ENCODE measurements at places on chromosomes 3 and 15.

- DNase-seq: no peak
These were observed 252.3 kb upstream of the ARRDC4 start for GRCh38 chr15:97708252-97708651.

DNA sequence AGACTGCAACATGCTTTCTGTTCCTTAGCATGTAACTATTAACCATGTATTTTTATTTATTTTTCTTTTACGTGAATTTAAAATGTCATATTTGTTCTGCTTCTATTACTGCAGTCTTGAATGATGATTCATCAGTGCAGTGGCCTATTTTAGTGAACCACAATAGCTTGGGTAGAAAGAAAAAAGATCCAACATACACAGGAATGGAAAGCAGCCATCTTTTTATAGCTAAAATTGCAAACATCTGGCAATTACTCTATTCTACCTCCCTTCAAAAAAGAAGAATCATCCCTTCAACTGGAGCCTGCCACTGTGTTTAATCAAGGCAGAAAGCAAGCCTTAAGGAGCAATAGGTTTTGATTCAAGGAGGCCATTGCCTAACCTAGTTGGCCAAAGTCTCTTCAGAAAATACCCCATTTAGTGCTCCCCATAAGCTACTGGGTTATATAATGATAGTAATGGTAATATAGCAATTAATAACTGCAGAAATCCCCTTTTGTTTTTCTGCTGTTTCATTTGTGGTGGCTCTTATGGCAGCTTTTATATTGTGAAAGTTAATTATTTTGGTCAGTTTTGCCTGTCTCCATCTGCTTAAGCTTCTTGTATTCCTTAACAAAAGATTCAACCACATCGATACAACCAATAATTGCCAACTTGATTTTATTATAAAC is 267.3 kb downstream of the LPP start:
- no peak for DNase-seq

GRCh38 chr3:58036293-58037032 is 28.2 kb downstream of the FLNB start:
- DNase-seq: no peak

GRCh38 chr3:196775938-196776337 is 36.3 kb downstream of the PAK2 start:
- no peak for DNase-seq

- peak; percentile 34 for DNase-seq
These were observed at the start of gene MINAR1 for GRCh38 chr15:79431636-79432344. Gene MINAR1 (plus strand): TSS chr15:79432336. CDS start chr15:79456148, 23,812 bp downstream.

- DNase-seq: no peak
These were observed 17.0 kb downstream of the SUCLG2 start for GRCh38 chr3:67637255-67637900.

DNA sequence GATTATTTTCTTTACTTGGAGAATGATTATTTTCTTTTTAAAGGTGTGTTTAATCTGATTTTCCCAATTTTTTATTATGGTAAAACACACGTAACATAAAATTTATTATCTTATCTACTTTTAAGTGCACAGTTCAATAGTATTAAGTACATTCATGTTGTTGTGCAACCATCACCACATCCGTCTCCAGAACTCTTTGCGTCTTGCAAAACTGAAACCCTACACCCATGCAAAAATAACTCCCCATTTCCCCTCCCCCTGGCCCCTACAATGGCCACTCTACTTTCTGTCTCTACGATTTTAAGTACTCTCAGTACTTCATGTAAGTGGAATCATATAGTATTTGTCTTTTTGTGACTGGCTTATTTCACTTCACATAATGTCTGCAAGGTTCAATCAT is 230.7 kb downstream of the SATB1 start:
- DNase-seq: no peak

DNA sequence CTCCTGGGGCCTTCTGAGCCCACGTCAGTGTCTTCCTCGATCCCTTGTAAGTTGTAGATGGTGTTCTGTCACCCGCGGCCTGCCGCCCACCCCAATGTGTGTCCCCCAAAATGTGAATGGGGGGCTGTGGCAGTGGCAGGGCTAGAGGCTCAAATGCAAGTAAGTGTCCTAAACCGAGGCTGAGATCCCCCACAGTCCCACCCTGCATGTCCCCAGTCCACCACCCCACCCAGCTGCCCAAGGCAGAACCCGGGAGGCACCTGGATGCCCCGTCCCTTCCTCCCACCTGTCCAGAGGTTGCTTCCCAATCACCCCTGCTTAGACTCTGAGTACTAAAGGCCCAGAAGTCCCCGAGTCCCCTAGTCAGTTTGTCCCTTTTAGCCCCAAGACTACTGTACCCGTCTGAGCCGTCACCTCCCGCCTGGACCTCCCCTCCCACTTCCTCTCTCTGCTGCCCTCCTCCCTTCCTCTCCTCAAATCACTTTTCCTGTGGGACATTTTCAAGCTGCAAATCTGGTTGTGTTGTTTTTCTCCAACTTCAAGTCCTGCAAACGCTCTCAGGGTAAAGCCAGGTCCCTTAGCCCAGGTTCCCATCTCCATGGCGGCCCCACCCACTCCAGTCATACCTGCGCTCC is 11.8 kb upstream of the PLXND1 start:
- peak; percentile 2 for DNase-seq

DNA sequence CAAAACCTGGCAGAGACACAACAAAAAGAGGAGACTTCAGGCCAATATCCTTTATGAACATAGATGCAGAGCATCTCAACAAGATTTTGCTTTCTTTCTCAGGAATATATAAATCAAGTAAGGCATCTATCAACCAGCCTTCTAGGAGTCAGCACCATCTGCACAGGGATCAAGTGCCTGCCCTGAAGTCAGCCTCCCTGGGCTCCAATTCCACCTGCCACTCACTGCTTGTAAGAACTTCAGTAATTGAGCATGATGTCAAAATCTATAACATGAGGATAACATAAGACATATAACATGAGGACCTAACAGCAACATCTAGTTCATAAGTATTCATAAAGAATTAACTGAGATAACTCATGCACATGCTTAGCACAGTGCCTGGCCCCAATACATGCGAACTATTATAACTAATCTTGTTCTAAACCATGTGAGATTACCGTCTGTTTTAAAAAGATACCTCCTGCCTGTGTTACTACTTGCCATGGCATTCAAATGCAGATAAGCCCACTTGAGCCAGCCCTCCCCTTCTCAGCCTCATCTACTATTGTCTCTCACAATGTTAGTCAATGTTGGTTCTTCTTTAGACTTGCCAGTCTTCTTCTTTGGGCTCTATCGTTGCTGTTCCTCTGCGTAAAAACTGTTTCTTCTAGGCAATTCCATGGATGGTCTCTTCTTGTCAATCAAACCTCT is 91.6 kb downstream of the PLD1 start:
- DNase-seq: no peak

DNA sequence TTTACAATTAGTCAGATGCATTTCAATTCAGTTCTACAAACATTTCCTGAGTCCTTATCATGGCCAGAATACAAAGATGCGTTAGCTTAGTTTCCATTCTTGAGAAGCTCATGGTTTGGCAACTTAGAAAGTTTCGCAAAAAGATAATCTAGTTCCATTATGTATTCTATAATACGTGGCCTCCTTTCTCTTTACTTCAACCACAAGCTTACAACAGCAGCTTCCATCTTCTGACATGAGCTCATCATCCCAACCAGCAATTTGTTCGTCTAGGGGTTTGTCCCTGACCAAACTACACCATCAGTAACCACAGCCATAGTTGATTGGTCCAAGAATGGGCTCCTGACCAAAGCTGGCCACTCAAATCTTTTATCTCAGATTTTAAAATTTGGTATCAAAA is 267.6 kb upstream of the TBC1D5 start:
- no peak for DNase-seq

- DNase-seq: no peak
These were observed 172.7 kb downstream of the SYNPR start for GRCh38 chr3:63450634-63451363.

GRCh38 chr3:101081999-101082398 is 88.8 kb upstream of the ABI3BP start:
- no peak for DNase-seq

- DNase-seq: peak; percentile 13
These were observed 210.4 kb downstream of the TP63 start for GRCh38 chr3:189841473-189842205.

DNA sequence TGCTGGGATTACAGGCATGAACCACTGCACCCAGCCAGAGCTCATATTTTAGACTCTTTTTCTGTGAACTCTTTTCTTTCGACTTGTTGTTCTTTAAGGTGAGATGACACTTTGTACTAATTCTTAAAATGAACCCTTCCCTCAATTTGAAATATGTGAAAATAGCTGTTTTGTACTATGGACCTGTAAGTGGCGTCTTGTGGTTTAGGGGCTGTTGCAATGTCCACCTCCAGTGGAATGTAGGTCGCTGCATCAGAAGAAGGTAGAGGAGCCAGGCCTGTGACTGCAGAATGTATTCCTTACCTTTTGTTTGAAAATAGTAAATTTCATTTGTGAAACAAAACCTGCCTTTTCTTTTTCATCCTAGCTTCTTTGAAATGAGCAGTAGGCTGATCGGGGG is 38.9 kb downstream of the FNDC3B start:
- no peak for DNase-seq

- no peak for DNase-seq
These were observed 443.1 kb upstream of the THRB start for GRCh38 chr3:24937780-24938179.

DNA sequence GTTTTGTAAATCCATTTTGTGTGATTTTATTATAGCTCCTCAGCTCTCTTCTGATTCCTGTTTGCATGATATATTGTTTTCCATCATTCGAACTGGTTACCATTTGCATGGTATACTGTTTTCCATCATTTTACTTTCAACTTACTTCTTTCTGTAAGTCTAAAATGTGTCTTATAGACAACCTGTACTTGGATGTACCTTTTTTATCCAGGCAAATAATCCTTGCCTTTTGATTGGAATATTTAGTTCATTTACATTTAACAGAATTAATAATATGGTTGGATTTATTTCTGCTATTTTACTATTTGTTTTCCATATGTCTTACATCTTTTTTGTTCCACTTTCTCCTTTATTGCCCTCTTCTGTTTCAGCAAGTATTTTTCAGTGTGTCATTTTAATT is 62.8 kb downstream of the CHD2 start:
- DNase-seq: no peak

DNA sequence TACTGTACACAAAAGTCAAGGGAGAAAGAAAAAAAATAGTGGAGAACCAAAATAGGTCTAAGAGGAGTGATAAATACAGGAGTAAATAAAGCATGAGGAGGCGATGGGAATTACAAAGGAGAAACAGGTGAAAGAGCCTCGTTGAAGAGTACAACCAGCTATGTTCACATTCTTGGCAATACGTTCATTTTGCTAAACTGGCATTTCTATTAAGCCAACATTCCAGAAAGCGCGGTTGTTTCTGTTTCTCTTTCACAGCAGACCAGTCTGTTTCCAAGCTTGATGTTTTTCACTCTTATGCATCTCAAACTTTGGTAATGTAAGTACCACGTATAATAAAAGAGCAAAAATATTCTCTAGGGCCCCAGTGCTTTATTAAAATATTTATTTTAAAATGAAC is 74.5 kb downstream of the NSUN3 start:
- DNase-seq: no peak

- no peak for DNase-seq
These were observed 88.2 kb downstream of the GMPS start for GRCh38 chr3:155958676-155959075.

DNA sequence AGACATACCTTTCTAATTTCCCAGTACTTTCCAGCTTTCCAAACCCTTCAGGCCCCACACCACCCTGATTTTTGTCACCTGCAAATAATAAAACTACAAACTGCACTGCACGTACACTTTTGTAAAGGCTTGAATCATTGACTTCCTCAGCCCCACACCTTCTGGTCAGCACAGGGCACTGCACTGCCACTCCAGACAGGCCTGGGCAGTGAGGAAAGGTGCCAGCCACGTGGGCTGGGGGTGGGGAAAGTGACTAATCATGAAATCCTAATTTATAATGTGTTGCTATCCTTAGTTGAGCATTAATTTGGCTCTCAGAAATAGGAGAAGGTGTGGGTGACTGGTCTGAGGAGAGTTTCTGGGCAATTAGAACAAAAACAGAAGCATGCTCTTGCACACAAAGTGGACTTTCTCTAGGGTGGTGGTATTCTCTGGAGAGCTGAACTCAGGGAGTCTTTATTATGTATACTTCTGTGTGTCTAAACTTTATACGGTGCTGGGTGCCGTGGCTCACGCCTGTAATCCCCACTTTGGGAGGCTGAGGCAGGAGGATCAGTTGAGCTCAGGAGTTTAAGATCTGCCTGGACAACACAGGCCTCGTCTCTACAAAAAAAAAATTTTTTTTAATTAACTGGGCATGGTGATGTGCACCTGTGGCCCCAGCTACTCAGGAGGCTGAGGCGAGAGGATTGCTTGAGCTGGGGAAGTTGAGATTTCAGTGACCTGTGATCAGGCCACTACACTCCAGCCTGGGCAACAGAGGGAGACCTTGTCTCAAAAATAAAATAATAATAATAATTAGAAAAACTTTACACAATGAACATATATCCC is 58.2 kb upstream of the FLNB start:
- DNase-seq: no peak

- no peak for DNase-seq
These were observed 880 bp upstream of the CHRNA7 start for GRCh38 chr15:32029409-32029861.

DNA sequence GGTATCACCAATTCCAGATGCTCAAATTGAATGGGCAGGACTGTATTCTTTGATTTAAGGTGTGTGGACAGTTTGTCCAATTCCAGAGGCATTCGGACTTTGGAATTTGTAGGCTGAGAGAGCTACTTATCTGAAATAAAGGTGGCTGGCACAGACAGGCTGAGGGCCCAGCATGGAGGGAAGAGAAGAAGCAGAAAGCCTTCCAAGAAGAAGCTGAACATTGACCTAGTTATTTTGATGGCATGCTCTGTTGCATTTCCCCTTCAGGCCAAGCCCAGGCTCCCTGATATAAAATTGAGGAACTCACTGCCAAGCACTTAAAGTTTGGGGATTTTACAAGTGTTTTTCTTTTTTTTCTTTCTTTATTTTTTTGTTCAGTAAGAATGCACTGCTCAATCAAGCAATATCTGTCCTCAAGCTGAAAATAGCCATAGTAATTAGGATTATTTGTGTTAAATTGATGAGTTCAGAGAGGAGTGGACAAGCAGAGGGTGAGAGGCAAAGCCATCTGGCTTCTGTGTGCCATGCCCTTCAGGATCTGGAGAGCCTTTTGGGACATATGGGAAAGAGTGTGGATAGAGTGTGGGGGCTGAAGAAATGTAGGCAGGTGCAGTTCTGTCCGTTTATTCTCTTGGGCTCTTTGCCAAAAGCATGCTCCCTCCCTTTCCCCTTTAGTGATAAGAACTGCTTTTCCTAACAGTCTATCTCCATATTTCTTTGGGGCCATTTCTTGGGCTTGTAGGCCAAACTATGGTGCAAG is 148.9 kb downstream of the OXSM start:
- no peak for DNase-seq

- no peak for DNase-seq
These were observed 6.2 kb upstream of the IVD start for GRCh38 chr15:40399370-40399769.
